ENCODE measurements at places on chromosomes 11 and 22.

DNA sequence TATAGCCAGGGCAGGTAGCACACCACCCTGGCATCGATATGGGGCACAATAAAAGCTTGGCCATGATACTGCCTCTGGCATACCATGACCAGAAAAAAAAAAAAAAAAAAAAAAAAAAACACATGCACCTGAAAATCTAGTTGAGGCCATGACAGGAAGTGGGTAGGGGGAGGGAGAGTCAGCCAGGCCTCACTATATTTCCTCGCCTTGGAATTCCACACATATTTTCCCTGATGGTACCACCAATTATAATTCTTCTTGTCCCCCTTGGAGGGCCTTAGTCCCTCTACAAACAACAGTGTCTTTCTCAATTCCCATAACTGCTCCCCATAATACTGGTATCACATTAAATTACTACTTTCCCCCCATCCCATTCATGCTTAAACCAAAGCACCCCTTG is 12.6 kb upstream of the CHKA start:
- no peak for DNase-seq

DNA sequence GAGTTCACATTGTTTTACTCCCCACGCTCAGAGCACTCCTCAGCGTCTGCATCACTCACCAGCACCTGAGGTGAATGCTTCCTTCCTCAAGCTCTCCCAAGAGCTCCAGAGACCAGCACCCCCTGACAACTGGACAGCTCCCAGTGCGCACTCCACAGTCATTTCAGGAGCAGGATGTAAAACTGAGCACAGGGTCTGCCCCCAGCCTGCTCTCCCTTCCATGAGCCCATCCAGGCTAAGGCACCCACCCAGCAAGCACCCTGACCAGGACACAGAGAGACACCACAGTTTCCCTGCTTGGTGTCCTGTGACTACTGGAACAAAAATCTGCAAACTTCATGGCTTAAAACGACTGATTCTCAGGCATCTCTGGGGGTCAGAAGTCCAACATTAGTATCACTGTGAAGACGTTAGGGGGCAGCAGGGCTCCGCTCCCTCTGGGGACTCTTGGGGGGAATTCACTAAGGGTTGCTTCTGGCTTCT is 3.3 kb downstream of the SCGB1D2 start:
- peak; percentile 27 for DNase-seq

GRCh38 chr11:63680834-63681320 is 423 bp upstream of the RTN3 start:
- DNase-seq: no peak

DNA sequence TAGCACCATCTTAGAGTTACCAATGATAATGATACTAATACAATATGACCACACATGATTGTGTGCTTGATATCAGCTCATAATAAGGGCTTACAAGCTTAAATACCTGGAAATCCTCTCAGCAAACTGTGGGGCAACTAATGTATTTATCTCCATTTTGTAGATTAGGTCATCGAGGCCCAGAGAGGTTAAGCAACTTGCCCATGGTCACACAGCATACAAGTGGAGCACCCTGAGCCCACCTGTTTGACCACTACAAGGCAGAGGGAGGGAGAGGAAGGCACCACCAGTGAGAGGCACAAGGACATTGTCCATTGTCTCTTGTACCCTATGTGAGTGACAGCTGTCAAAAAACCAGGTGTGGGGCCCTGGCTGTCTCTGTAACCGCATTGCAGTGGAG is 123.7 kb downstream of the MIAT start:
- no peak for DNase-seq

DNA sequence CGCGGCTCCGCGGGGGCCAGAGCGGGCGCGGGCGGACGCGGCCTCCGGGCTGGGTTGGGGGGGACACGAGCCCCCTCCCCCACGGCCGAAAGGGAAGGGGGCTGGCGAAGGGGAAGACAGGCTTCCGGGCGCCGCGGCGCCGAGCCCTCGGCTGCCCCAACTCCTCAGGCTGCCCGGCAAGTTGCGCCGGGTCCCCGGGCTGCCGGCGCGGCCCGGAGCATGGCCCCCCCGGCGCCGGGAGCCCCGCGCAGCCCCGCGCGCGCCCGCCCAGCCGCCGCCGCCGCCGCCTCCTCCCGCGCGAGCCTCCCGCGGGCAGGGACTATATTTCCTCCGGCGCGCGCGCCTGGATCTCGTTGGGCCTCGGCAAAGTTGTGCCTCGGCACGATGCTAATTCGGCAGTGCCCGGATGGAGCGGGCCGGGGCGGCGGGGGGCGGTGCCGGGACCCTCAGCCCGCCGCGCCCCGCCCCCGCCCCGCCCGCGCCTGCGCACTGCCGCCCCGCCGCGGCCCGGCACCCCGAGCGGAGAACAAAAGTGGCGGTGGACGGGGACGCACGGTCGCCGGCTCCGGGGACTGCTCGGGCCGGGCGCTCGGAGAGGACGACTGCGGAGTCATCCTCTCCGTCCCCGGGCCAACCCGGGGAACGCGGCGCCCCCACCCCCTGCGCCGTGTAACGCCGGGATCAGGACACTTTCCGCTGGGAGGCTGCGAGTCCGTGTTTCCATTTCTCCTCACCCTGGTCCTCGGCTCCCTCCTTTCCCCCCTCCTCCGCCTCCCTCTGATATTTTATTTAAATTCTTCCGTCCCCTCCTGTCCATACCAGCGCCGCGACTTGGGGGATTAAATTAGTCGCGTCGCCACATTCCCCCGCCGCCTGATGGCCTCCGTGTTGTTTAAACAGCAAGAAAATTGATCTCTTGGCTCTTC is at the start of gene PHF21B:
TSS of gene PHF21B (minus strand) at position 400 of the 926 bp plus-strand sequence. CDS start 456 bp downstream, outside the sequence.
- peak; percentile 62 for DNase-seq

DNA sequence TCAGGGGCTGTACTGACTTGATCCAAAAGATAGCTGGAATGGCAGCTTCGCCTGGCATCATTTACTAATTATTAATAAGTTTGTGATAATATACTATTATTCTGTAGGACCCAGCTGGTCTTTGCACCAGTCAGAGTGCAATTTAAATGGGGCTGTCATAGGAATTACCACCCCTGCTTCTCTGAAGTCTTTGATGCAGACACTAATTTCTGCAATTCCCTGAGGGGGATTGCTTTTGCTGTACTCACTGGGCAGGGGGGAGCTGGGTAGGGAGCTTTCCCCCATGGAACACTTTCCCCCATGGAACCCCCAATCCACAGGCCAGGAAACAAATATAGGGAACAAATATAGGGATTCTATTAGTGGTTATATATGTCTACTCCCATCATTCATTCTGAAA is 54.9 kb upstream of the TSKU start:
- no peak for DNase-seq

DNA sequence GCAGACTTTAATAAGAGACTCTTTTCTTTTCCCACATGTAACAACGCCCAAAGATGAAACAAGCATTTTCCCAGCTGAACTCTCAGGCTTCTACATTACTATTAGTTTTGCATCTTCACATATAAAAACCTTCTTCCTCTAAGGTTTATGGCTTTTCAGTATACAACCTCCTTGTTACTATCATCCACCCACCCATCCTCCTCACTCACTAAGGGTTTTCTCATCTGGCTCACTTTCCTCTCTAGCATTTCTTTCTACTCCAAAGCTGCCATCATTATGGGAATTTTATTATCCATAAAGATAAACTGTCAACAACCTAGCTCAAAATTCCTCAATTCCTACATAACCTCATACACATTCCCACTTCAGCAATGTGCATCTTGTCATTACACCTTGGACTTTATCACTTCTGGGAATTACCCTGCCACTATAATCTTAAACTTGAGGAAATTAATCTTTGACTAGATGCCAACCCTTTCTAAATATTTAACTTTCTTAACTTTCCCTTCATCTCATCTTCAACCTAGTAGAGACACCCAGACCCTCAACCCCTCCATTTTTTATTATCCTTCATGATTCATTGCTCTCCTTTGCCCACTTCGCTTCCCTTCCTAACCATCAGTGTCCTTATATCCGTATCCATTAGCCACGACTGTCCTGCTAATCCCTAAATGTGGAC is 30.9 kb downstream of the MTMR2 start:
- no peak for DNase-seq

DNA sequence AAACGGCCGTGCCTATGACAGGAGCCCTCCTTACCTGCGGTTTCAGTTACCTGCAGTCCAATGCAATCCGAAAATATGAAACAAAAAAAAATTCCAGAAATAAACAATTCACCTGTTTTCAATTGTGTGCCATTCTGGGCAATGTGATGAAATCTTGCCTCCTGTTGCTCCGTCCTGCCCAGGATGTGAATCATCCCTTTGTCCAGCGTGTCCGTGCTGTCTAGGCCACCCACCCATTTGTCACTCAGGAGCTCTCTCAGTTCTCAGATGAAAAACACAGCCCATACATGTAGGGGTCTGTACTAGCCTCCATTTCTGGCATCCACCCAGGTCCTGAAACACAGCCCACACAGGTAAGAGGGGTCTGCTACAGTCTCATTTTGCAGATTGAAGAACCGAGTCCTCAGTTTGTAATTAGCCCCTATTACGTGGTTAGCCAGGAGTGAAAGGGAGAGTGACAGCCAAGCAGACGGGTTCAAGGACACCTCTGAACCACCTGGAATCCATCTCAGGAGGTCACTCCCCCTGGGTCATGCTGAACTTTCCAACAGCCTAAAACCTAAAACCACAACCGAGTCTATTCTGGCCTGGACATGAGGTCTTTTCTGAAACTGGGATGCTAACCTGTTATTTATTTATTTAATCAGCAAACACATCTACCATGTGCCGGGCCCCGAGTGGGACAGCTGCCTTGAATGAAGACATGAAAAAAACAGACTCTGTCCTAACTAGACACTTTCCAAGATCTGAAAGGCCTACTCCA is 317.2 kb downstream of the SHANK2 start:
- no peak for DNase-seq

DNA sequence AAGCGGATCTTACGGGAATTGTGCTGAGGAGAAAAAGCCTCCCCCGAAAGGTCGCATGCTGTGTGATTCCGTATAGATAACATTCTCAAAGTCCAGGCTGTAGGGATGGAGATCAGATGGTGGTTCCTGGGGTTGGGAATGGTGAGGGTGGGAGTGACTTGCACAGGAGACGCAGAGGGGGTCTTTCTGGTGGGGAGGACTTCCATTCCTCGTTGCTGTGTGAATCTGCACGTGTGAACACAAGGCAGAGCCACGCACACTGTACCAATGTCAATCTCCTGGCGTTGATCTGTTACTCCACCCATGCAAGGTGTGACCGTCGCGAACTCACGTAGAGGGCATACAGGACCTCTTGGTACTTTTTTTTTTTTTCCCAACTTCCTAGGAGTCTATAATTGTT is 59.0 kb upstream of the KCNQ1OT1 start:
- no peak for DNase-seq

- no peak for DNase-seq
Measured at GRCh38 chr22:29886596-29886995, 3.6 kb downstream of the MTMR3 start.

- no peak for DNase-seq
Measured at GRCh38 chr11:9605742-9606141, 32.3 kb downstream of the WEE1 start.

GRCh38 chr11:80930038-80930437 is 1489.2 kb upstream of the TENM4 start:
- DNase-seq: no peak

DNA sequence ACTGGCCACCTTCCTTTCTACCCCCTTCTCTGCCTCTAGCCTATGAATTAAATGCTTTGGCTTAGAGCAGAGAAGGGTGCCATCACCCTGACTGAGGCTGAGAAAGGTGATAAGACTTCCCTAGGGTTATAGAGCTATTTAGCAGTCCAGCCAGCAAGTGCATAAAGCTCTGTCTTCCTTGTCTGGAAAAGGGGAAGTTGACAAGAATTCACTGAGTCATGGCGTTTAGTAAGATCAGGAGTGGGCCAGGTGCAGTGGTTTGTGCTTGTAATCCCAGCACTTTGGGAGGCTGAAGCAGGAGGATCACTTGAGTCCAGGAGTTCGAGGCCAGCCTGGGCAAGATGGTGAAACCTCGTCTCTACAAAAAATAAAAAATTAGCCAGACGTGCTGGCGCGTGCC is 63.1 kb downstream of the LHFPL7 start:
- no peak for DNase-seq

DNA sequence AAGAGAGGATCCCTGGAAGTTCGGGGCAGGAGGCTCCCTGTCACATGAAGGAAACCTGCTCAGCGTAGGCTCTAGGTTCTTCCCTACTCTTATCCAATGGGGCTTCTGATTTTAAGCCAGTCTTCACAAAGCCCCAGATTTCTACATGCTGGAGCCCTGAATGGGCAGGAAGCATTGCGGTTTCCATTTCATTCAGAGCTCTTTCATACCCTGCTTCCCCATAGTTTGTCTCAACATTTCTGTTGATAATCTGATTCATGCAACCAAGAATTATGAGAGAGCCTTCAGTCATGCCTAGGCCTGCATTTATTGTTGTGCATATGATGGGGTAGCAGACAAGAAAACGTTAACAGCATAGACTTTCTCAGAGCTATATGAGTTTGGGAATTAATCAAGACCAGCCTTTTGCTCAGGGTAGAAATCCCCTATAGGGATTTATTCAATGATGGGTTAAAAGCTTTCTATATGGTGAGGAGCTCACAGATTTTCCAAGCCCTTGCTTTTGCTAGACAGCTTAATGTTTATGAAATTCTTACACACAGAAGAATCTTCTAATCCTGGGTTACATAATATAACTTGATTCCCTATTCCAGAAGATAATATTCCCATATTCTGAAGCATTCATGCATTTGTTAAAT is 15.9 kb downstream of the OR51B4 start:
- no peak for DNase-seq

DNA sequence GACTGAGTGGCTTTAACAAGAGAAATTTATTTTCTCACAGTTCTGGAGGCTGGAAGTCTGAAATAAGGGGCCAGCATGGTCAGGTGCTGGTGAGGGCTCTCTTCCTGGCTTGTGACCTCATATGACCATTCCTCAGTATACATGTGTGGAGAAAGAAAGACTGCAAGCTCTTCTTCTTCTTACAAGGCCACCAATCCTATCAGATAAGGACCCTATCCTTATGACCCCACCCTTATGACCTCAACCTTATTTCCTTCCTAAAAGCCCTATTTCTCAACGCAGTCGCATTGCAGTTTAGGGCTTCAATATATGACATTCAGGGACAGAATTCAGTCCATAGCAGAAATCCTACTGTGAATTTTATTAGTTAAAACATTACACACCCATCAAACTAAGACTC is 124.4 kb upstream of the RAG2 start:
- DNase-seq: no peak

DNA sequence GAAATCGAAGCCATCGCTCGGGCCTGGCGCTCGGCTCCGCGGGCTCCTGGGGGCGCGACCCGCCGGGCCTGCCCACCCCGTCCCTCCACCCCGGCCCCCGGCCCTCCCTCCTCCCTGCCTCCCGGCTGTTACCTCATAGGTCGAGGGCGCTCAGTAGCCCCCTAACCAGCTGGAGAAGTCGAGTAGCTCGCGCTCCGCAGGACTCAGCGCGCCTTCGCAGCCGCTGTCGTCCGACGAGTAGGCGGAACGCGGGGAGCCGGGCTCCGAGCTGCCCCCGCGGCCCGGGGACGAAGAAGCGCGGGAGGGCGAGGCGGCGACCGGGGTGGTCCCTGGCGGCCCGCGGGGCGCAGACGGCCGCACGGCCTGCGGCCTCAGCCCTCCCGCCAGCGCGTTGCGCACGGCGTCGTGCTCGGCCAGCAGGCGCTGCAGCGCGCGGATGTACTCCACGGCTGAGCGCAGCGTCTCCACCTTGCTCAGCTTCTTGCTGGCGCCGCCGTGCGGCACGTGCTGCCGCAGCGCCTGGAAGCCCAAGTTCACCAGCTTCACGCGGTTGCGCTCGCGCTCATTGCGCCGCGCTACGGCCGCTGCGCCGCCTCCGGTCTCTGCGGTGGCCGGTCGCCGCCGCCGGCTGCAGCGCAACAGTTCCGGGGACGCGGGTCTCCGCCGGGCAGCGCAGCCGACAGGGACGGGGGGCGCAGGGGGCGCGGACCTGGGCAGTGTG is 627 bp downstream of the ASCL2 start:
- peak; percentile 48 for DNase-seq
